Activated CD8-positive, alpha-beta memory T cell treated with anti-CD3 and anti-CD28 coated beads for 24 hours (primary cell): ENCODE measurements at places on chromosomes 5 and 9.

DNA sequence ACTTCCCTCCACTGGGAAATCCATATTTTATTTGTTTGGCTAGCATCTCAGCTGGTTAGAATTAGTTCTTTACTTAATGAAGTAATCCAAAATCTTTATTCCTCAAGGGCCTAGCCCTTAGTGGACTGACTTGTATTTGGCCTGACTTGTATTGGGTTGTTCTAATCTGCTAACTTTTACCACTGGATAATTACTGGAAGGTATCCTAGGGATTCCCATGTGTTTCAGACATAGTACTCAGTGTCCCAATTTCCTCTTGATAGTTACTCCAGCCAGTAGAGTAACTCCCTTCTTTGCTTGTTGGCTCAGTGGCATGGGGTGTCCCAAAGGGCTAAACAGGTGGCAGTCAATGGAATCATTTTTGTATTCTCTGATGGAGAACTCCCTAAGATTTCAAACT, 156.0 kb downstream of the DCP2 start:
- no peak for DNase-seq

DNA sequence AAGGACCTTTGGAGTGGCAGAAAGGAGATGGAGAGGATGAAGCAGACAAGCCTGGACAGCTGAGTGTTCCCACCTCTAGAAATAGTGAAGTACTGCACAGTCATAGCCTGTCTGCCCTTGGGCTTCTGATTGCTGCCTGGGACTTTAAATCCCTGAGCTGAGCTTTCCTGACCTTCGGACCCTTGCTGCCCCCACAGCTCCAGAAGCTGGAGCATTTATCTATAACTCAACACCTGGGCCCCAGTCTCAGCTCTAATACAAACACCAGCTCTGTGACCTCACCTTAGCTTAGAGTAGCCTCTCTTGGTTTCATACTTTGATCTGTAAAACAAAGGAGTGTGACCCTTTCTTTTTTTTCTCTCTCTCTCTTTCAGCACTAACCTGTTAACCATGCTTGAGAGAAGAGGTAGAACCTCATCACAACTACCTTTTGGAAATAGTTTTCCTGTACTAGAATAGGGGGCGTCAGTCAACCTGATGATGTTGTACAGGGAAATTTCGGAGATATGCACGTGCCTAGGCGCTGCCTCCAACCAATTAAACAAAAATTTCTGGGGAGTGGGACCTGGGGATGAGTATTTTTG, 25.4 kb upstream of the ELL2 start:
- DNase-seq, result no peak

DNA sequence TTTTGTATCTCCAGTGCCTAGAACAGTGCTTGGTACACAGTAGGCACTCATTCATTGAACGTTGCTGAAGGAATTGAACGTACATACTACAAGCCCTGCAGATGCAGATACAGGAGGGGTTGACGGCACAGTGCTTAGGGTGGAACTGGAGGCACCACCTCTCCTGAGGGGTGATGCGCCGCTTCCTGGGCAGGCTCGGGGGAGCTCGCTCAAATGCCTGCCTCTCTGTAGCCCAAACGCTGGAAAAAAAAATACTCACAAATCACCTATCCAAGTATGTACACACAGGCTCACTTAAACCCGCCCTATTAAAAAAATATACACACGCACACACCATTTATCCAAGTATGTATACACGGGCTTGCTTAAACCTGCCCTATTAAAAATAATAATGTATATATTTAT, 536 bp upstream of the COMMD10 start:
- peak; percentile 68 for DNase-seq

GRCh38 chr9:129415942-129416651, 204.8 kb downstream of the C9orf50 start:
- DNase-seq, result no peak

DNA sequence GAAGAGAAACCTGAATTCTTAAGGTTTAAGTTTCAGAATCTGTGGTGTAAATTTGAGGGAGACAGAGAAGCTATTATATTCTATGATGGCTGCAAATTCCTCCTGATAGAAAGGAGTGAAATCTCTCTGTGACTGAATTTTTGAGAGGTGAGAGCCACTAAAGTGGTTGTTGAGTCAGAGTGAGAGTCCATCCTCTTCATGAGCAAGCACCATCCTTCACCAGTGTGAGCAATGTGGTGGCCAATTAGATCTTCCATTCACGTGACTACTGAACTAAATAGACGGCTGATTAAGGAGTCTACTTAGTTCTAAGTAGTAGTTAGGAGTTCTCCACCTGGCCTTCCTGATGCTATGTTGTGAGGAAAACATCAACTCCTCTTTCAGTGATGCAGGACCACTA, 147.8 kb upstream of the CCNH start:
- no peak for DNase-seq

DNA sequence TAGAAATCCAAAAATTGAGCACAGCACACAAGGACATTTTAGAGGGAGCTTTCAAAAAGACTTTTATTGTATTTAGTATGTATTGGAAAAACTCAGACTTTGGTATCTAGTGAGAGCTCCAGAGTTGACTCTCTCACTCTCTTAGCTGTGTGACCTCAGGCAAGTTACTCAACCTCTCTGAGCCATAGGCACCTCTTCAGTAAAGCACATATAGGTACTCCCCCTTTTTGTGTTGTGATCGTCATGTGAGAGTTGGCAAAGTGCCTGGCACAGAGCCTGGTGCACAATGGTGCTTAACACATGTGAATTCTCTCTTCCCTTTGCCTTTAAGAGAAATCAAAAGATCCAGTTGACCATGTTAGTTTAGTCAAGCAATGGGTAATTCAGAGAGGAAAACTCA, 186.2 kb downstream of the TMEM38B start:
- DNase-seq, result no peak

GRCh38 chr5:16897284-16897704, 38.8 kb downstream of the MYO10 start:
- no peak for DNase-seq

DNA sequence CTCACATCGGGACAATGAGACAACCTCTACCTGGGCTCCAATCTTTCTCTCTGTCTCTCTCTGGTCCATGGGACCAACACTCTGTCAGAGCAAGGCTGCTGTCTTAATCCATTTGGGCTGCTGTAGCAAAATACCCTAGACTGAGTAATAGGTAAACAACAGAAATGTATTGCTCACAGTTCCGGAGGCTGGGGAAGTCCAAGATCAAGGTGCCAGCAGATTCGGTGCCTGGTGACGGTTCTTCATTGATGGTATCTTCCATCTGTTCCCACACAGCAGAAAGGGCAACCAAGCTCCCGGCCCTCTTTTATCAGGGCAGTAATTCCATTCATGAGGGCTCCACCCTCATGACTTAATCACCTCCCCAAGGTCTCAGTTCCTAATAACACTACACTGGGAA, 61.3 kb upstream of the SPOCK1 start:
- DNase-seq, result no peak

- no peak for DNase-seq
Observed at GRCh38 chr9:95124582-95125367, 192.7 kb downstream of the FANCC start.

- no peak for DNase-seq
Observed at GRCh38 chr9:81814794-81815464, 113.3 kb upstream of the SPATA31D4 start.

- DNase-seq, result no peak
Observed at GRCh38 chr5:1808439-1808838, 7.2 kb downstream of the NDUFS6 start.

- DNase-seq, result no peak
Observed at GRCh38 chr9:131228988-131229387, 47.3 kb downstream of the FAM78A start.

DNA sequence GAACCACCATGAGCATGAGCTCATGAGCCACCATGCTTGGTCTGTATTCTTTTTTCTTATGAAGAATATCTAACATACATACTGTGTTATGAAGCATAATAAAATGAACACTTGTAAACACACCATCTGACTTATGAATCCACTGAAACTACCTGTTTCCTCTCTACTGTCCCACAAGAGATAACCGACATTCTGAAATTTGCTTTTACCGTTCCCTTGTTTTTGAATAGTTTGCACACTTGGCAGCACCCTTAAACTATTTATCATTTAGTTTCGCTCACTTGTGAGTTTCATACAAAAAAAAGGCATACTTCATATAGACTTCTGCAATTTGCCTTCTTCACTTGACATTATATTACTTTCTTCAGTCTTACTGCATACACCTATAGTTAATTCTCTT, 8.9 kb downstream of the LARS1 start:
- no peak for DNase-seq
